ENCODE measurements at places on chromosomes 4 and X.

DNA sequence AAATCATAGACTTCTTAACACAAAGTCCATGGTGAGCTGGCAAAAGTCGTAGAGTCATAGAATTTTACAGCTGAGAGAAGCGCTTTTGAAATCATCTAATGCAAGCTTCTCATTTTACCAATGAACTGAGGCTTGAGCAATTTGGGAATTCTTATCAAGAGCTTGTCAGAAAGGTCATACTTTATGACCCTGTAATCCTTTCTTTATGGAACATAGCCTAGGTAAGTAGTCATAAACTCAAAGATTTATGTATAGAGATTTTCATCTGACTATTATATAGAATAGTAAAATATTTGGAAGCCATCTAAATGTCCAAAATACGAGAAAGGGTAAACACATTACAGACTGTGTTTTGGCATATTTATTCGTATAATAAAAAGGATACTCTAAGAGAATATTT lies 563.5 kb downstream of the PCDH7 start:
- DNase-seq, result peak; percentile 9

DNA sequence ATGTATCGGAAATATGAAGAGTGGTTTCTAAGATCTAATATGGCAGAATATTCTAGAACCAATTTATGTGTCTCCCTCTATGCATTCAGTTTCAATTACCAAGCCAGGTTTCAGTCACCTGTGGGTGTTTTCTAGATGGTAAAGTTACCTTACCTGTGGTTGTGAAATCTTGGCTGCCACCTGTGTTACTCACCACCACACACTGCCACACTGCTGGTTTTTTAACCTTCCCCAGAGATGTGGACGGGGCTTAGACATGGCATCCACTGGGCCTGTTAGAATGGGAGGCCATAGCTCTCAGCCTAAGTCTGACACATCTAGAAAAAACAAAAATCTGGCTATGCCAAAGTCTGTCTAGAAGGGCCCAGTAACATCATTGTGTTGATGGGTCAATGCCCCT lies 896.5 kb upstream of the PABPC4L start:
- DNase-seq, result no peak

GRCh38 chr4:15149839-15150592 lies 147.7 kb downstream of the CPEB2 start:
- peak; percentile 29 for DNase-seq

DNA sequence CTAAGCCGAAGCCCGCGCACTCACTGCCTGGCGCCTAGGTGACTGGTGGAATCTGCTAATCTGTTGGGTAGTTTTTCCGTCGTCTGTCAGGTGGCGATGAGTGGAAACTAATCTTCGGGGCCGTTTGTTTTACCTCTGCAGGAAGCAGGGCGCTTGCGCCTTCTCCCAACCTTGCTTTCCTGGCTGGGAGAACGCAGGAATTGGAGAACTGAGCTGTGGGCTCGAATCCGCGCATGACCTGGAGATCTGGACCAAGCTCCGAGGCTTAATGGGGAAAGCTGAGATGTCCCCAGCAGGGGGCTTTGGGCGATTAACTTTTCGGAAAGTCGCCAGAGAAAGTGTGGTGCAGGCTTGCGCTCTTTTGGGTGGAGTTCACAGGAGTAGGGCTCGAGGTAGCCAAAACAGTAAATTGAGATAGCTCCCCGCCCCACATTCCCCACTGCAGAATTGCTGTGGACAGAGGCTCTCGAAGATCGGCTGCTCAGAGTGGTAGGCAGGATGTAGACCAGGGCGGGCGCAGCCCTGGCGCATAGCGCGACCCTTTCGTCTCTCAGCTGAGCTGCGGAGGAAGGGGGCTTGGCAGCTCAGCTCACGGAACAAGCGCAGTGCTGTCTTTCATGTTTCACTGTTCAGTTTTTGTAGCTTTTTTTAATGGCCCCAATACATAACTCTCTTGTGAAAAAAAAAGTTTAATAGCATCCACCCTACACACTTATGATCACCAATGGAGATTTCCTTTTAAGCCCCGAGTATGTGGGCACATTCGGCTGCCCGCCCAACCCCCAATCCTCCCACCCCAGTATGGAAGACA lies 2.7 kb upstream of the FGF5 start:
- no peak for DNase-seq

DNA sequence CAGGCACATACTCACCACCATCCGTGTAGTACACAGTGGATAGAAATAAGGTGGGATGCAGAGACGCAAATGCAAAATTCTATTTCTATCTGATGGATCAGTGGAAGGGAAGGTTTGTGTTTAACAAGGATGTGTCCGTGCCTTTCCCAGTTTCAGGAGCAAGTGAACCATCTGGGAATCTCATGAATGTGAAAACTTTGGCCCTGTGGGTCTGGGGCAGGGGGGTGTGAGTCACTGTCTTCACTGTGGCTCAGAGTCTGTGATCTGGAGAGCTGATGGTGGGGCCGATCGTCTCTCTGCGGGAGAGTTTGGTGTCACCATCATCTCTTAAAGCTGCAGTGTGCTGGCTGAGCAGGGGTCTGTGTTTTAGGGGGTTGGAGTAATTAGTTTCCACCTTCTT lies 179.3 kb upstream of the STS start:
- DNase-seq, result no peak

- no peak for DNase-seq
Measured at GRCh38 chrX:150329868-150330267, 33.2 kb upstream of the MAMLD1 start.

- DNase-seq, result no peak
Measured at GRCh38 chrX:1754077-1754476, 139.2 kb downstream of the ASMT start.

DNA sequence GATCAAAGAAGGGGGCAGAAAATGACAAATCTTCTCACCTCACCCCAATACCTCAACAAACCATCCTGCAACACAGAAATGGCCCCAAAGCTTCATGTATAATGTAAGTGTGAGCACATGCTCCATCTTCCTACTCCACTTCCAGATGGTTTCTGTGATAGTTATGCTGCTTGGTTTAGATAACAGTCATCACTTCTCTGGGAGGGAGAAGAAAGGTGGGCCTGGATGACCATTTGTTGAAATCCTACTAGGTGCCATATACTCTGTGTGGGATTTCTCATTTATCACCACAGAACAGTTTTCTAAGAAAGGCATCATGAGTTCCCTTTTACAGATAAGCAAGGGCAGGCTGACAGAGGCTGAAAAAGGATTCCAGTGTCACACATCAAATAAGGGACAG lies 31.3 kb upstream of the NXF3 start:
- DNase-seq, result no peak

- no peak for DNase-seq
Measured at GRCh38 chr4:147570616-147571015, 46.6 kb upstream of the TMEM184C start.

- no peak for DNase-seq
Measured at GRCh38 chrX:150465326-150465725, 102.2 kb downstream of the MAMLD1 start.

DNA sequence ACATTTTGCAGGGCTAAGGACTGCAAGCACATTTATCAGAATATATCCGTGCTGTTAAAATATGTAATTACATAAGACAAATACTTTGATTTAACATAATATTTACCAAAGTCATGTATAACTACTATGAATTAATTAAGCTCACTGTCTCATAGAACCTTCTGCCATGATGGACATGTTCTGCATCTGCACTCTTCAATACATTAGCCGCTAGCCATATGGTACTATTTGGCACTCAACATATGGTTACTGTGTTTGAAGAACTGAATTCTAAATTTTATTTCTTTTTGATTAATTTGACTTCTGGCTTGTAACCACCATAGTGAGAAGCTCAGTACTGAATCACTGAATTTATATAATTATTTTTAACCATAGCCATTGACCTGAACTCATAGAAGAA lies 427.0 kb upstream of the TRAM1L1 start:
- DNase-seq, result no peak

GRCh38 chr4:946517-947471 lies 14.5 kb downstream of the TMEM175 start:
- DNase-seq, result no peak

- no peak for DNase-seq
Measured at GRCh38 chr4:178240891-178241290, 798.7 kb upstream of the AGA start.

- no peak for DNase-seq
Measured at GRCh38 chr4:164959896-164960295, 17.6 kb downstream of the TRIM61 start.

DNA sequence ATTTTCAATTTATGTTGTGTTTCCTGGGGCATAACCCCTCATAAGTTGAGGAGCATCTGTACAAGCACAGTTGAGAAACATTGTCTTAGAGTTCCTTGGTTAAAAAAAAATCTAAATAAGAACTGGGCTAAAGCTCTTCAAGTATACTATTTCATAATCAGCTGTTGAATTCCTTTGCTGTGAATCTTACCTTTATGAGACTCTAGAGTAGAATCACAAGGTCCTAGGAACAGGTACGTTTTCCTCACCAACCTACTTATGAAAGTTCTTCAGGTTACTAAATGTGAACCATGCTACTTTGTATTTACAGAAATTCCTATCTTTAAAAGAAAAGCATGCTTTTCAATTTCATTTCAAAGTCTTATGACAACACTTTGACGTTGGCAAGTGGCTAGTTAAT lies 20.9 kb upstream of the SOD3 start:
- DNase-seq, result no peak

GRCh38 chr4:8528713-8529112 lies 51.5 kb upstream of the GPR78 start:
- no peak for DNase-seq

GRCh38 chr4:57119054-57119651 lies 9.0 kb upstream of the IGFBP7 start:
- no peak for DNase-seq

DNA sequence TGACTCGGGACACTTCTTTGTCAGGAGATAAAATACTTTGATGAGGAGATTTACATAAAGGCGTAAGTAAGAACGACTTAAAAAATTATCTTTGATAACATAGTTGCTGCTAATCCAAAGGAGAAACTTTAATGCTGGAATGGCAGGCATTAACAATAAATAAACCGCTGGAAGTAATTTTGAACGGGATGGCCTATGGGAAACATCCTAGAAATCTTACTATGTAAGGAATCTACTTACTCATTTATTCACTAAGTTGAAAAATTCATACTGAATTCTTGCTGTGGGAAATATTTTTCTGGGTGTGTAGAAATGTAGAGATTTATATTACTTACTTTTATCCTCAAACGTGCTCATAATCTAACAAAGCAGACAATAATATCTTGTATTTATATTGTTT lies 425.7 kb upstream of the ZFP42 start:
- no peak for DNase-seq

DNA sequence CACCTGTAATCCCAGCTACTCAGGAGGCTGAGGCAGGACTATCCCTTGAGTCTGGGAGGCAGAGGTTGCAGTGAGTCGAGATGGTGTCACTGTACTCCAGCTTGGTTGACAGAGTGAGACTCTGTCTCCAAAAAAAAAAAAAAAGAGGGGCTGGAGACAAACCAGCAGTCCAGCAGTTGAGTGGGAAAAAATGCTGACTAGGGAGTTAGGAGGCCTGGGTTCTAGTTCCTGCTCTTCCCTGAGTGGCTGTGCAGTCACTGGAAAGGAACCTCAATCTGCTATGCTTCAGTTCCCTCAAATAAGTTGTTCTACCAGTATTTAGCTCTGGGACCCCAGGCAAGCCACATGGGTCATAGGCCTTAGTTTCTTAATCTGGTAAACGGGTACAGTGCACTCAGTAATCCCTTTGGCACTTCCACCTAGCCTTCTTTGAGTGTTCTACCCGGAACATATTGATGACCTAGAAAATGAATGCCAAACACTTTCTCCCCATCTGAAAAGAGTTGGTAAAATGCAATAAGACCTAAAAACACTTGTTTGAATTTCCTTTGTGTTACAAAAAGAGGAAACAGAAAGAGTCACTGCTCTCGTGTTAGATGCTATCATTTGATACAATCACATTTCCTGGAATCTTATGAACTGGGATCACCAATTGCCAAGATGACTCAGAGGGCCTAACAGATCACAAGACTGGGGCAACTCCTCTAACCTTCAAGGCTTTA lies 99.3 kb upstream of the EGFL6 start:
- DNase-seq, result no peak

DNA sequence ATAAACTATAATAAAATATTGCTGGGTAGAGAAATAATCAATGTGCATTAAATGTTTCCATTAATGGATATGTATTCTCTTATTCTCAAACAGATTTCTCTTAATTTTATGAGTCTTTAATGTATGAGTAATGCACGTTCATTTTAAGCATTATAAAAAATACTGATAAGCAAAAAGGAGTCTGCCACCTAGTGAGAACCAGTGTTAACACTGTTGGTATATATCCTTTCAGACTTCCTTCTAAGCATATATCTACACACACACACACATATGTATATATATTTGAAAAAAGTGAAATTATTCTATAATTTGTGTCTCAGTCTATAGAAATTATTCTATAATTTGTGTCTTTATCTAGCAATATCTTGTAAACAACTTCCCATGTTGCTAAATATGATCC lies 49.9 kb upstream of the MTMR1 start:
- no peak for DNase-seq

All from HEK293T (cell line).